ENCODE measurements at places on chromosomes 5 and 9. TPM values are rescaled to one million over a fixed set of nuclear protein-coding genes. Genes with fewer than 3 reads are reported as not detected.

The HTR4 gene
- total RNA-seq = not detected

The PCDHGA1 gene
- not detected for total RNA-seq

The SMIM33 gene
- total RNA-seq = 2.1 TPM

The PCDHB3 gene
- not detected for total RNA-seq

The SLC4A9 gene
- 0.68 TPM for total RNA-seq

The SELENOP gene
- not detected for total RNA-seq

The PPIC gene
- not detected for total RNA-seq

The SOX30 gene
- total RNA-seq = 0.12 TPM

The RETREG1 gene
- total RNA-seq = 48.6 TPM
